ENCODE measurements at places on chromosomes 6 and 20.
A peak's percentile ranks its signal among the peaks of the same experiment; 100 is the strongest.

DNA sequence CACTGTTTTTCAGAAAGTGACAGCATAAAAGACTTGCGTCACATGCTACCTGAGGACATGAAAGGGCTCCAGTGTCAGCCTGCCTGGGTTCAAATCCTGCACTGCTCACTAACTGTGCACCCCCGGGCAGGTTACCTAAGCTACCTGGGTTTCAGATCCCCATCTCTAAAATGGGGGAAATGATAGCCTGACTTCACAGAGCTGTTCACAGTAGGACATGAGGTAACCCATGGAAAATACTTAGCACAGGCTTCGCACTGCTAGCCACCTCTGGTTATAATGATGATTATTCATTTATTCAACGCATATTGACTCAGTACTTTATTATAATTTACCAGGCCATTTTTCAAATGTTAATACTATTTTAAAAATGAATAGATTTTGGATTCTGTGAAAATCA is 23.0 kb downstream of the TBC1D7 start:
- no peak for DNase-seq

GRCh38 chr20:37315021-37315451 is 25.6 kb downstream of the MANBAL start:
- peak; percentile 39 for DNase-seq

- DNase-seq, result no peak
These were observed 86.1 kb upstream of the STMND1 start for GRCh38 chr6:17015551-17016381.

- peak; percentile 58 for DNase-seq
These were observed 153.0 kb downstream of the BCAS1 start for GRCh38 chr20:53917145-53918019.

DNA sequence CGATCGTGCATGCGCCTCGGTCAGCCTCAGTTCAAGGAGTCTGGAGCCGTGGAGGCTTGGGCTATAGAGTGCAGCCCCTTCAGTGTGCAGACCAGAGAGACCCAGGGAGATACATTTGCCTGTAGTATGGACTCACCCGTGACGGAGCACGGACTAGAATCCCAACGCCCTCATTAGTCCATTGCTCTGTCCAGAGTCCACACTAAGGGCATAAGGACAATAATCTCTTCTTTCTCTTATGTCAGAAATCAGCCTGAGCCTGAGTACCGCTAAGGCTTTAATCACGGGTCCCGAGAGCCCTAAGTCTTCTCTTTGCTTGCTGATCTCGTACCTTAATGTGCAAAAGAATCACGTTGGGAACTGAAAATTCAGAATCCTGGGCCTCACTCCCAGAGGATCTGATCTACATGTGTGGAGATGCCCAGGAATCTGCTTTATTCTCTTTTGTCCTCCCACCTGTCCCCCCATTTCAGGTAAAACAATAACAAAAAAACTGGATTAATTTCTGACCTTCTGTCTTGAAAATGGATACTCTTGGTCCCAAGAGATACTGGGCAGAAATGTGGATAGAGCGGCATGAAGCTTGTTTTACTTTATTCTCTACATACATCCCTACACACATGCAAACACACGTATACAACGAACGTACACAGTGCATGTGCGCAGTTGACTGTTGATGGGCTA is 671 bp downstream of the BPHL start:
- peak; percentile 10 for DNase-seq
